ENCODE measurements at places on chromosomes 2 and 18.

GRCh38 chr2:64587561-64587960, 63.4 kb downstream of the AFTPH start:
- H3K36me3 ChIP-seq: peaks cover 25% of the 10 kb centered on the region
- no peak for DNase-seq
- H3K4me3 ChIP-seq: no peak overlapping the region
- no peak overlapping the region for H3K27ac ChIP-seq
- H3K4me1 ChIP-seq: peaks cover 4% of the 10 kb centered on the region

DNA sequence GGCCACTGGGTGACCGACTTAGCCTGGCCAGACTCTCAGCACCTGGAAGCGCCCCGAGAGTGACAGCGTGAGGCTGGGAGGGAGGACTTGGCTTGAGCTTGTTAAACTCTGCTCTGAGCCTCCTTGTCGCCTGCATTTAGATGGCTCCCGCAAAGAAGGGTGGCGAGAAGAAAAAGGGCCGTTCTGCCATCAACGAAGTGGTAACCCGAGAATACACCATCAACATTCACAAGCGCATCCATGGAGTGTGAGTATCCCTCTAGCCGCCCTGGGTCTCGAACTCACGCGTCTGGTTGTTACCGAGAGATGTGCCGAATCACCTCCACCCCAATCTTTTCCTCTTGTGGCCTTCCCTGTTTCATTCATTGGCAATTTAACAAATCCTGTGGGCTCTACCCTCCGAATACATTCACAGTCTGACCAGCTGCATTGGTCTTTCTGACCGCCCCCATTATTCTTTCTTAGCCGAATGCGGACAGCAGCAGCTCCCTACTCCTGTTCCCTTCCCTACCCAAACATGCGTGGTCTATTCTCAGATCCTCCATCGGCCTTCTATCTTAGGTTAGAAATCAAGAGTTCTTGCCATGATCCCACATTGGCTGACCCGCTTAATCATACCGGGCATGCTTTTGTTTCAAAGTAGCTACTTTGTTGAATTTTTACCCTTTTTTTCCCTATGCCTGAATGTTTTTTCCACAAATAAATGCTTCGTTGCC, 631 bp downstream of the RPL31 start:
- H3K27ac ChIP-seq: peak overlapping the region; percentile 49
- peaks cover 18% of the 10 kb centered on the region for H3K36me3 ChIP-seq
- no peak for DNase-seq
- peak overlapping the region; percentile 85 for H3K4me3 ChIP-seq

GRCh38 chr2:38778687-38779082, 675 bp downstream of the GEMIN6 start:
- no peak for DNase-seq
- no peaks in the 10 kb centered on the region for H3K27me3 ChIP-seq
- H3K36me3 ChIP-seq: no peaks in the 10 kb centered on the region
- no peaks in the 10 kb centered on the region for H3K4me1 ChIP-seq

- H3K36me3 ChIP-seq: no peaks in the 10 kb centered on the region
- no peak for DNase-seq
These were observed 85.9 kb downstream of the CALCRL start for GRCh38 chr2:187362151-187362550.

DNA sequence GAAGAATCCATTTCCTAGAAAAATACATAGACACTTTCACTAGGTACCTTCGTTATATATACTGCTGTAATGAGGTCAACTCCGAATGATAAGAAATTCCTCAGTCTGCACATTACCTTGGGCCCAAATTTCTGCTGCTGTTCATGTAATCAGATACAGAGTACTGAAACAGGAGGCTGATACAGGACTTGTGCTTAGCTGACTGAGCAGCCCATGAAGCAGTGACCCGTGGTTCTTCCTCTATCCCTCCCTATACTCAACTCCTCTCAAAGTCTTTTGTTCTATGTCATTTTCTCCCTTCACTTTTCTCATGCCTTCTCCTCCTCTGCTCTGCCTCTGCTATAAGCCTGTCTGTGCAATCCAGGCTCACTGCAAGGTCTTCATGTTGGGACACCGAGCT, 57.5 kb upstream of the ST8SIA5 start:
- no peak overlapping the region for H3K4me3 ChIP-seq
- no peak overlapping the region for H3K27ac ChIP-seq
- H3K4me1 ChIP-seq: no peaks in the 10 kb centered on the region
- no peaks in the 10 kb centered on the region for H3K27me3 ChIP-seq

DNA sequence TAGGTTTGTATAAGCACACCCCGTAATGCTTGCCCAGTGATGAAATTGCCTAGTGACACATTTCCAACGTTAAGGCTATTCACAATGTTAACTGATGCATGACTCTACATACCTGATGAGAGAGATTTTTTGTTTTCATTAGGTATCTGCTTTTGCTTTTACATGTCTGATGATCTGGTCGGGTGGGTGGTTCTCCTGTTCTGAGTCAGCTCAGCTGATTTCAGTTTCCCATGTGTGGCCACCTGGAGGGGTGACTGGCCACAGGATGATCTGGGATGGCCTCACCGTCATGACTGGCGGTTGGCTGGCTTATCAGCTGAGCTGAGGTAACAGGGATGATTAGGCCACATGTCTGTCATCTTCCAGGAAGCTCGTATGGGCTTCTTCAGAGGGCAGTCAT, 33.8 kb upstream of the ACYP2 start:
- no peaks in the 10 kb centered on the region for H3K36me3 ChIP-seq
- DNase-seq: no peak
- H3K27ac ChIP-seq: no peak overlapping the region
- no peaks in the 10 kb centered on the region for H3K27me3 ChIP-seq

DNA sequence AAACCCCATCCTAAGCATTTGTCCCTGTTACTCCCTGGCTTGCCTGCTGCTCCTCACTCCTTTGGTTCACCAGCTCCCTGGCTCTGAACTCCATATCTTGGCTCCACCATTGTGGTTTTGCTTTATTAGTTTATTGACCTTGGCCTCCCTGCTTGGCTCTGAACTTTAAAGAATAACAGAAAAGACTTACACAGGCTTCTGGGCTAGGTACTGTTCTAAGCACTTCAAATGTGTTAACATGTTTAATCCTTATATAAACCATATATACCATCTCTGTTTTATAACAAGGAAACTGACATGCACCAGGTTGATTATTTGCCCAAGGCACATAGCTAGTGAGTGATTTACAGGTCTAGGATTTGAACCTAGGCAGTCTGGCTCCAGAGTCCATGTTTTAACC, 149.7 kb upstream of the CAPN13 start:
- no peak overlapping the region for H3K4me3 ChIP-seq
- H3K27ac ChIP-seq: no peak overlapping the region
- DNase-seq: no peak
- H3K4me1 ChIP-seq: no peaks in the 10 kb centered on the region

DNA sequence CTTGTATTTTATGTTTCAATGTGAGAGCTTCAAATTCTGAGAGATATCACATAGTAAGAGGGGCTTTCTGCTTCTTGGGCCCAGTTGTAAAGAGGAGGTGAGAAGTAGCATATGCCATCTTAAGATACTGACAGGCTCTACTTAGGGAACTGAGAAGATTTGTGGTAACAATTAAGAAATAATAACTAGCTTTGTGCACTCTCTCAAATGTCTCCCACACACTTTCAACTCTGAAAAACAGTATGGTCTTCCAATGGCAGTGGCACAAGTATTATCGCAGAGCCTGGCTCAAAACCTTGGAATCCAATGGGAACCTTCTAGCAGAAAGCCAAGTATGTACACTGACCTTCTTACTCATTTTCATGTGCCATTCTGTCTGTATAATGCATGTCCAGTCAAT, 80.3 kb upstream of the FAM237A start:
- DNase-seq: no peak
- no peaks in the 10 kb centered on the region for H3K4me1 ChIP-seq
- H3K27me3 ChIP-seq: no peaks in the 10 kb centered on the region

DNA sequence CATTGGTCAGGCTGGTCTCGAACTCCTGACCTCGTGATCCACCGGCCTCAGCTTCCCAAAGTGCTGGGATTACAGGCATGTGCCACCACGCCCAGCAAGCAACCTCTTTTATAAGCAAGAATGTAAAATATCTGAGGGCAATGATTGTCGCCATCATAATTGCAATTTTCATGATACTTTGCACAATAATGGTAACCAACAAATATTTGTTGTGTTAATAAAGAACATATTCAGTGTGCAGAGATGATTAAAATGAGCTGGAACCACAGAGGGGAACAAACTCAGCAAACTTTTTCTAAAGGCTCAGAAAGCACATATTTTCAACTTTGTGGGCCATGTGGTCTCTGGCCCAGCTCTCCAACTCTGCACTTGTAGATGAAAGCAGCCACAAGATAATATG, 115.2 kb upstream of the SIX2 start:
- no peak for DNase-seq
- no peaks in the 10 kb centered on the region for H3K27me3 ChIP-seq
- H3K27ac ChIP-seq: no peak overlapping the region
- no peaks in the 10 kb centered on the region for H3K36me3 ChIP-seq
- no peaks in the 10 kb centered on the region for H3K4me1 ChIP-seq

DNA sequence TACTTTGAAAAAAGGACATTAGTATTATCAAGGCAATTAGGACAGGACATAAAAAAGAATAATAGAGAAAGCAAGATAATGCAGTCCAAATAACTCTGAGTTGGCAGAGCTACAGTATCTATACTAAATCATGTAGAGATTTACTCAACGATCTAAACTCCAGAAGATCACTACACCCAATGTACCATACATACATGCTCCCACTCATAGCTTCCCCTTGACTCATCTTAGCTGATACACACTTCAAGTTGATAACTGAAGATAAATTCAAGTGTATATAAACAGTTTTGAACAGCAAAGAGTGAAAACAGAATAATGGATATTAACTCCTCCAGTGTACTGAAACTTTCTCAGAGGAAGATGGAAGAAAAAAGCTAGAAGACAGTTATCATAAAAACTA, 78.5 kb downstream of the SESTD1 start:
- H3K4me3 ChIP-seq: no peak overlapping the region
- no peaks in the 10 kb centered on the region for H3K36me3 ChIP-seq
- no peak overlapping the region for H3K27ac ChIP-seq
- no peaks in the 10 kb centered on the region for H3K27me3 ChIP-seq
- no peaks in the 10 kb centered on the region for H3K4me1 ChIP-seq

GRCh38 chr2:129605646-129606045, 373.8 kb upstream of the RAB6C start:
- H3K4me3 ChIP-seq: no peak overlapping the region
- H3K27me3 ChIP-seq: no peaks in the 10 kb centered on the region
- DNase-seq: no peak
- H3K4me1 ChIP-seq: no peaks in the 10 kb centered on the region

DNA sequence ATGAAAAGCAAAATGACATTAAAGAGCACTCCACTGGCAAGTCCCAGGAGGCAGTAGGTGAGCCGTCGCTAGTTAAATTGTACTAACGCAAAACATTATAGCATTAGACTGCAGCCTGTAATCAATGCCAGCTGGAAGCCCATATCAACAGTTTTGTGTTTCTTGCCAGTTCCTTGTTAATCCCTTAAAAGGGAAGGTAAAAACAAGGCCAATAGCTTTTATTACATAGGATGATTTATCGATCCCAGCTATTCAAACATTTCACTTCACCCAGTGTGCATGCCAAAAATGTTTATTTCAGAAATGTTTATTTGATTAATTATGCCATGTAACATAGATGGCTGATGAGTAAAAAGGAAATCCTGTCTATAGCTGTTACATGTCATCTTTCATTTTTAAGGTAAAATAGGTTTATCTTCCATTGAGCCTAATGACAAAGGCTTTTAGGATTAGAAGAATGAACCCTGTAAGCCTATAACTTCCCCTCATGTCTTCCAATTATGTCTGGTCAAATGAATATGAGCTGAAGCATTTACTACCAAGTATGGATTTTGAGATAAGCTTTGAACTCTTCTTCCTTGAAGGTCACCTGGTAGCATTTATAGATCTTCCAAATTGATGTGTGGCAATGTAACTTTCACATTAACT, 591.2 kb downstream of the RNF144A start:
- DNase-seq: no peak
- no peaks in the 10 kb centered on the region for H3K27me3 ChIP-seq
- no peak overlapping the region for H3K4me3 ChIP-seq
- H3K4me1 ChIP-seq: no peaks in the 10 kb centered on the region

DNA sequence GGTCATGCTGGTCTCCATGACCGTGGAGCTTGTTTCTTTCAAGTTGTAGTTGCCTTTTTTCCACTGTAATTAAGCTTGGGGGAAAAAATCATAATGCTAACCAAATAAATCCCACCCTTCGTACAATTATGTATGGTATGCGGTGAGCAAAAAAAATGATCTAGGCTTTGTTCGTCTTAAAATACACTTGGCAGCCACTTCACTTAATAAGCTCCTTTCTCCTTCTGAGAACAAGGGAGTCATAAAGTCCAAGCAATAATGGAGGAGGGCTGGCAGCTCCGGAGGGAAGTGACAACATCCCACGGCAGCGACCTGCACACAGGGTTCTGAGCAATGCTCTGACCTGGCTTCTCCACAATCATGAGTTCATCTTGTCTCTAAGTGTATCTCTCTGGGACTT, 91.2 kb upstream of the KLHL29 start:
- H3K4me3 ChIP-seq: no peak overlapping the region
- no peaks in the 10 kb centered on the region for H3K4me1 ChIP-seq

GRCh38 chr2:85173909-85174308, 40.7 kb downstream of the TCF7L1 start:
- no peaks in the 10 kb centered on the region for H3K27me3 ChIP-seq
- DNase-seq: no peak
- H3K27ac ChIP-seq: no peak overlapping the region
- no peak overlapping the region for H3K4me3 ChIP-seq
- no peaks in the 10 kb centered on the region for H3K36me3 ChIP-seq
- H3K4me1 ChIP-seq: no peaks in the 10 kb centered on the region

GRCh38 chr2:187875261-187876141, 321.3 kb upstream of the TFPI start:
- no peak for DNase-seq
- H3K36me3 ChIP-seq: no peaks in the 10 kb centered on the region
- no peak overlapping the region for H3K4me3 ChIP-seq

GRCh38 chr18:47180765-47181164, 4.6 kb upstream of the IER3IP1 start:
- no peaks in the 10 kb centered on the region for H3K36me3 ChIP-seq
- no peak for DNase-seq
- no peak overlapping the region for H3K4me3 ChIP-seq
- H3K27me3 ChIP-seq: no peaks in the 10 kb centered on the region

GRCh38 chr18:72555968-72556367, 11.8 kb upstream of the CBLN2 start:
- H3K4me1 ChIP-seq: no peaks in the 10 kb centered on the region
- H3K4me3 ChIP-seq: no peak overlapping the region

All from pancreas (tissue), 10 donors.